NCI-H1105 (cell line): ENCODE measurements at places on chromosomes 2 and 18.

DNA sequence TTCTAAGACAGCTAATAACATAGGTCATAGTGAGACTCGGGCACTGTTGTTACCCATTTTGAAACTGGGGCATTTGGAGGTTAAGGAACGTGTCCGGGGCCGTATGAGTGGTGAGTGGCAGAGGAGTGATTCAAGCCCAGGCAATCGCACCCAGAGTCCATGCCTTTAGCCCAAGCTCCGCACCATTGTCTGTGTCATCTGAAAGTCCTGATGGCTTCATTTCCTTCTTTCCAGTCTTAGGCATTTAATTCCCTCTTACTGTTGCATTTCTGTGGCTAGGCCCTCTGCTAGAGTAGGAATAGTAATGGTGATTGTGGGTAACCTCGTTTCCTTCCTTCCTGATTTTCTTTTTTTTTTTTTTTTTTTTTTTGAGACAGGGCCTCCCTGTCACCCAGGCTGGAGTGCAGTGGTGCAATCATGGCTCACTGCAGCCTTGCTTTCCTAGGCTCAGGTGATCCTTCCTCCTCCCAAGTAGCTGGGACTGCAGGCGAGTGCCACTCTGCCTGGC, 49.8 kb upstream of the ASB1 start:
- no peak for DNase-seq

GRCh38 chr18:6956495-6956894, 161.1 kb downstream of the LAMA1 start:
- DNase-seq = no peak

- DNase-seq = no peak
Measured at GRCh38 chr2:37873229-37873628, 51.9 kb upstream of the RMDN2 start.

DNA sequence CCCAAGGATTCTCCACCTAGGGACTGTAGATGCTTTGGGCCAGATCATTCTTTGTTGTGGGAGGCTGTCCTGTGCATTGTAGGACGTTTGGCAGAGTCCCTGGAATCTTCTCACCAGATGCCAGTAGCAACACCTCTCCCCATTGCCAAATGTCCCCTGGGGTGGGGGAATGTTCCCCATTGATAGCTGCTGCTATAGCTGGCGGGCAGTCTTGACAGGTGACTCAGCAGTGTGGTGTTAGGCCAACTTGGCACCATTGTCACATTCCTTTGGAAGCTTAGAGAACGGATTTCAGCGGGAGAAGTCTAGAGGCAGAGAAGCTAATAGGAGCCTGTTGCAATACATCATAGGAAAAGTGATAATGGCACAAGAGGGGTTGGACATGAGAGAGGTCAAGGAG, 495.7 kb upstream of the SMIM21 start:
- no peak for DNase-seq

DNA sequence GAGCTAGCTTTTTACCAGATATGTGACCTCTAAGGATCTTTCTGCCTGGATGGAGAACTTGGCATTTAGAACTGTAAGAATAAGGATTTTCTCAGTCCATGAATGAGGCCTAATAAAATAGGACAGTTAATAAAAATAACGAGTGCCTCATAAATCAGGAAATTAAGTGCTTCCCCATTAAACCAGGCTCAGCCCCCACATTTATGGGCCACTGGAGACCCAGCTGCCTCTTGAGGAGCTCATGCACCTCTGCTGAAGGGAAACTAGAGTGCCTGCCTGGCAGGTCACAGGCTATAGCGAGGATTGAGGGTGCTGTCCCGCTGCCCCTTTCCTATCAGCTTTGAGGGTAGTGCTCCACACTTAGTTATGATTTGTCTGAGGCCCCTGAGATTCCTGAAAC, 158.0 kb downstream of the ALK start:
- DNase-seq = no peak

GRCh38 chr18:23712445-23712844, 23.2 kb downstream of the LAMA3 start:
- DNase-seq = no peak

DNA sequence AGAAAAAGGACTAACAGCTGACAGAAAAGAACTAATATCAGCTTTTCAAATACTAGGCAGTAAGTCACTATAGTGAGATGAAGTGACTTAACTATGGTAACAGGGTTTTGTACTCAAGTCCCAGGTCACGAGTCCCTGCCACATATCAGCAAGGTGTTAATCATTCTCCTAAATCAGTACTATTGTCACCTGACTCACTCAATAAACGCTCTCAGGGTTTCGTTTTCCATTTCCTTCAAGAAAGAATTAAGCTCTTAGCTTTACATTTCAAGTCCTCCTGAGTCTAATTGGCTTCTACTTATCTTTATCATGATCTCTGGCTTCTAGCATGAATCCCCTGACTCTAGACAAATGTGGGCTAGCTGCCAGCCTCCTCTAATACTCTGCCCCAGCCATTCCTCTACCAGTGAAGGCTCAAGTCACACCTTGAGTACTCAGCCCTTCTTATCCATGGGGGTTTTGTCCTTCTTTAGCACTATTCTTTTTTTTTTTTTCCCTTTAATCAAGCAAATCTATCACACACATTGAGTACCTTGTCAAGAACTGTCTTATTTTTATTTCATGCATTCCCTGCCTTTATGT, 20.0 kb downstream of the BUB1 start:
- no peak for DNase-seq

DNA sequence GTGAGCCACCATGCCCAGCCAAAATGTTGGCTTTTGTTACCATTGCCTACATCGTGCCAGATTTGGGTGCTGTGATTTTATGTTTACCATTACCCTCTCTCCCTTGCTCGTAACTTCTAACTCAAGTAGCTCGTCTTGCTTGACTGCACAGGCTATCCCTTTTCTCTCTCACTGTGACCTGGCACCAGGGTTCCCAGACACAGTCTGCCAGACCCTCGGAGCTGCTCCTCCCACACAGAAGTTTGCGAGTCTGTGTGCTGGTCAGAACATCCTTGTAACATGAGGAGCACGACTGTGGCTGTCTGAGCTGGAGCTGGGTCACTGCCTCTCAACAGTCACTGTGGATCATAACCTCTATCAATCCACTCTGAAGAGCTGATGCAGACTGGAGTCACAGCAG, 152.5 kb upstream of the ACKR3 start:
- DNase-seq = no peak

DNA sequence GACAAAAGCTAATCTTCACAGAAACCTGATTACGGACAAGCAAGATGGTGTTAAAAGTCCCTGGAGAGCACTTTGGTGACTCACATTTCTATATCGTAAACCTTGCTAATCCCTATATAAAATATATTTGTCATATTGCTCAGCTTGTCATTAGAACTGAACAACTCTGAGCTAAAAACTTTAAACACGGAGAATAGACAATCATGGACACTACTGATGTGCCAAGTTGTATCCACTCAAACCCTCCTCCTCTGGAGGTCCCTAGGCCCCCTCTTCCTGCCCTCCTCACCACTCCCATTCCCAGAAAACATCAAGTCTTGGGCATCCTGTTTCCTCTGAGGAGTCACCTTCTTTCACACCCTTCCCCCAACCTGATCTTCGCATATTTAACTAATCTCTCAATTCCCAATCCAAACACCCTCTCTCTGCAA, 138.7 kb upstream of the PID1 start:
- DNase-seq = no peak

DNA sequence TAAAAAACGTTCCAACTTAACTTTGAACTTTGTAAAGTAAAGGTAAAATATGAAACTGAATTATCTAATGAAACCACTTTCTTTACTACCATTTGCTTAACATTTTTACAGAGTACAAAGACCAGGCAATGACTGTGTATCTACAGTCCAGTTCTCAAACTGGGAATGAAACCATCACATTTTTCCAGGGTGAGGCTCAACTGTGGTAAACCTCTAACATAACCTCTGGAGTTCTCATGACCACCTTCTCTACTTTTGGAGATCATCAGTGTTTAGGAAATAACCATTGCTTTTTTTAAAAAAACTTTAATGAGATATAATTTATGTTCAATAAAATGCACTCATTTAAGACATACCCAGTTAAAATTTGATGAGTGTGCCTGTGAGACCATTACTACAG, 223.5 kb downstream of the RNF152 start:
- no peak for DNase-seq

DNA sequence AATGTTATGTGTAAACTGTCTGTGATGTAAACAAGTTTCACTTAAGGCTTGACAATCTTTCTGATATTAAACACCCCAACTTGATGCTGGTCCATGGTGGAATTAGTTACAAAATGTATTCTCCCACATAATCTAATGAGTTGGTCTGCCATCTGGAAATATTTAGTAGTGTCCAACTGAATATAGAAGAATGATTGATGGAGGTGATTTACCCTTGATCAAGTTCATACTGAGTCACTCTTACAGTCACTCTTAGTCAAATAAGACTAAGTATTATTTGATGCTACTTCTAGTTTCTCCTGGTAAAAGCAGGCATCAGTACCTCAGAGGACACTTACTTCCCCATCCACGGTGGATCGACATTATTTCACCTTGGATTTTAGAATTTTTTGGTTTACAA, 198.1 kb downstream of the SATB2 start:
- no peak for DNase-seq

- DNase-seq = no peak
Measured at GRCh38 chr2:237154884-237155851, 69.5 kb downstream of the COPS8 start.

- DNase-seq = no peak
Measured at GRCh38 chr2:36446294-36446693, 90.7 kb downstream of the CRIM1 start.

DNA sequence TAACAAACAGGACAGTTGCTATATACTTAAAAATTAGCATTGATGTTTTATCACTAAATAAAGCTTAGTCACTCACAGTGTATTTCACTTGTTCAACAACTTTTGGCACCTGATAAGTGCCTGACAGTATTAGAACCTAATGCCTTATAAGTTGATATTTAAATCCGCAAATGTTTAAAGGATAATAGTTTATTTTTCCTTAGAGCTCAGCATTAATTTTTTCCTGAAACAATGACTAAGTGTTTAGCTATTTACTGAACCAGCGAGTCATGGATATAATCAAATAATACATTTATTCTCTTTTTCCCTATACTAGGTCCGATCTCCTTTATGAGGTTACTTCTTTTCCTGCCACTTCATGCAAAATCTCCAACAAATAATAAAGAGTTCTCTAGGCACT, 146.0 kb upstream of the PGAP1 start:
- DNase-seq = no peak

DNA sequence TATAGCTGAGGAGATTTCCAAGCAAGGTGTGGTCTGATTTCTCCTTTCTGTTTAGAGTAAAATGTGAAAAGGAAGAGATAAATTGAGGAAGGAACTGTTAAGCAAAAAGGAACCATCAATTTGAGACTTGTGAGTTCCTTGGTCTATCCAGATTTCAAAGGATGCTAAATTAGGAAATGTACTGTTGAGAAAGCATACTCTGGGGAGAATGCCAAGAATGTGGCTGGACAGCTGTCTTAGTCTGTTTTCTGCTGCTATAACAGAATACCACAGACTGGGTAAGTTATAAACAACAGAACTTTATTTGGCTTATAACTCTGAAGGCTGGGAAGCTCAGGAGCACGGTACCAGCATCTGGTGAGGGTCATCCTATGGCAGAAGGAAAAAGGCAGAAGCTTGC, 1097.2 kb downstream of the TDRD15 start:
- no peak for DNase-seq

- no peak for DNase-seq
Measured at GRCh38 chr18:21004726-21005125, 106.9 kb downstream of the ROCK1 start.

GRCh38 chr18:374721-375168, 106.9 kb upstream of the THOC1 start:
- DNase-seq = no peak

DNA sequence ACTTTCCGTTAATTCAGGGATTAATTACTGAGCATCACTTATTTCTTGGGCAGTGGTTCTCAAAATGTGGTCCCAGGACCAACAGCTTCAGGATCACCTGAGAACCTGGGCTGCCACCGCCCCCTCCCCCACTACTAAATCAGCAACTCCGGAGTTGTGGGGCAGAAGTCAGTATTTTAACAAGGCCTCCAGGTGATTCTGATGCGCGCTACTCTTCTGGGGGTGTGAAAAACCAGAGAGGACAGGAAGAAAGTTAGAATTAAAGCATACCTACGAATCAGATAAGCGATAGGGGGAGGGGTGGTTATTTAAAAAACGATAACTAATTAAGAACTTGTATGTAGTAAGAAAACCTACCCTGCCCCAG, 319 bp downstream of the ZSCAN30 start:
- DNase-seq = no peak

DNA sequence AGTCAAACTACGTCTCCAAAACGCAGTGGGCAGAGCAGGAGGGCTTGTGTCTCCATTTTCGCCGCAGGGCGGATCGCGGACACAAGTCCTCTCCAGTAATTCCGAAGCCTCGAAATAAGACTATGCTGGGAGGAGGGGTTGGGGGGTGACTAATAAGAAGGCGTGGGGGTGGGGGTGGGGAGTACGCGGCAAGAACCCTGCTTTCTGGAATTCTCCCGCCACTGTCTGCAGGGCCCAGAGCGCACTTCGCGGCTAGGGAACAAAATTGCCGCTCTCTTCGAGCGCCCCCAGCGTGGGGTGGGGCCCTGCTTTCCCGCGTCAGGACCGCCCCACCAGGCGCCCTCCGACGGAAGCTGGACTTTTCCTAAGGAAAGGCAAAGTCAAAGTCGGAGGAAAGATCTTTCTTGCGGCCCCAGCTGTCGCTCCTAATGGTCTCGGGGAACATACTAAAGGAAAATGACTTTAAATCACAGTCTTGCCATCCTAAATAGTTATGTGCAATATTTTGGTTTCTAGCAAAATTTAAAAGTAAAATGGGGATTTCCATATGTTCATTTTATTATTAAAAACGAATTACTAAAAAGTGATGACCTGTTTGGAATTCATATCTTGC, 11.9 kb downstream of the NR4A2 start:
- no peak for DNase-seq

GRCh38 chr18:62420151-62420512, 95.0 kb downstream of the TNFRSF11A start:
- no peak for DNase-seq

GRCh38 chr2:218383892-218384519, 1.9 kb downstream of the SLC11A1 start:
- no peak for DNase-seq

DNA sequence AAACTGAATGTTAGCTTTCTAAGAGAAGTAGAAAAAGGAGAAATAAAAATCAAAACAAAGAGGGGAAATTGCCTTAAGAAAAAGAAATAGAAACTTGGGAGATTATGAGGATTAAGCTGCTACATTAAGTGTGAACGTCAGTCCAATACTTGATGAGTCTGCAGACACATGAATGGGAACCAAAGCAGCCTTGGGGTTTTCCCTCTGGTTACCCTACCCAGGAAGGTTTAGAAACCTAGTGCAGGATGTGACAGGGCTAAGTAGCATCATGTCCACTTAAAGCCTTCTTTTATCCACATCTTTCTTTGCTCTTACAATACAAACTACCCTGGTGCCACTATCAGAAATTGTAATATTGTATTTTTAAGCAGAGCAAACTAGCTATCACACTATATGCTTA, 22.3 kb downstream of the SLC35F5 start:
- no peak for DNase-seq

- no peak for DNase-seq
Measured at GRCh38 chr2:33784488-33784887, 185.4 kb upstream of the FAM98A start.
